NCI-H446 (cell line): ENCODE measurements at places on chromosomes 3 and 15.

GRCh38 chr3:10015461-10015904 is 10.8 kb upstream of the FANCD2 start:
- no peak for DNase-seq

DNA sequence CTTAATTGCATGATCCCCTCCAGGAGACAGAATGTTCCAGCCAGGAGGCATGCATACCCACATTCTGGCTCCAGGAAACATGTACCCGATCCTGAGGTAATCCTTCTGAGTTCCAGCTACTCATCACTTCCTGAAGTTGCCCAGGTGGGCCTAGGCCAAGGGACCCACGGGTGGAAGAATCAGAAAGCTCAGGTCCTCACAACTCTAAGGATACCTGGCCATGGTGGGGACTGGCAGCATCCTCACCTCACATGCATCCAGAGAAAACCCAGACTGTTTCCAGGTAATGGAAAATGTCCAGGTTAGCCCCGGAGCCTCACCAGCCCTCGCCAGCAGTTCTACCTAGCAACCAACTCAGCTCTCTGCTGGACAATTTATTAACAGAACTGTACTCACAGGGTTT is 78.2 kb downstream of the DAPK2 start:
- DNase-seq = no peak

DNA sequence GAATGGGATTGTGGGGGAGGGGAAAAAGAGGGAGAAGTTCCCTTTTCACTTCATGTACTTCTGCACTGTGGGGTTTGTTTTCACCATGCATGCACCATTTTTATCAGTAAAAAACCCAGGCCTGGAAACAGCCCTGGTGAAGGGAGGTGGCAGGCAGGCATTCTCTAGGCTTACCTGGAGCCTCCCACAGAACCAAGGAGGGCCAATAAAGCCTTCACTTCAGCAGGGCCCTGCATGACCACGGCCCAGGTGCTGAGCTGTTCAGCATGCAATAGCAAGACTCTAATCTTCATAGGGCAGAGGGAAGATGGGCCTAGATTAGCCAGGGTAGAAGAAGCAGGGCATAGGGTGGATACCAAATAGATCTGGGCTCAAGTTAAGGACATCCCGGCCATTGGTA is 49.6 kb downstream of the SCN5A start:
- no peak for DNase-seq

GRCh38 chr3:54366007-54366750 is 243.8 kb downstream of the CACNA2D3 start:
- DNase-seq = no peak

DNA sequence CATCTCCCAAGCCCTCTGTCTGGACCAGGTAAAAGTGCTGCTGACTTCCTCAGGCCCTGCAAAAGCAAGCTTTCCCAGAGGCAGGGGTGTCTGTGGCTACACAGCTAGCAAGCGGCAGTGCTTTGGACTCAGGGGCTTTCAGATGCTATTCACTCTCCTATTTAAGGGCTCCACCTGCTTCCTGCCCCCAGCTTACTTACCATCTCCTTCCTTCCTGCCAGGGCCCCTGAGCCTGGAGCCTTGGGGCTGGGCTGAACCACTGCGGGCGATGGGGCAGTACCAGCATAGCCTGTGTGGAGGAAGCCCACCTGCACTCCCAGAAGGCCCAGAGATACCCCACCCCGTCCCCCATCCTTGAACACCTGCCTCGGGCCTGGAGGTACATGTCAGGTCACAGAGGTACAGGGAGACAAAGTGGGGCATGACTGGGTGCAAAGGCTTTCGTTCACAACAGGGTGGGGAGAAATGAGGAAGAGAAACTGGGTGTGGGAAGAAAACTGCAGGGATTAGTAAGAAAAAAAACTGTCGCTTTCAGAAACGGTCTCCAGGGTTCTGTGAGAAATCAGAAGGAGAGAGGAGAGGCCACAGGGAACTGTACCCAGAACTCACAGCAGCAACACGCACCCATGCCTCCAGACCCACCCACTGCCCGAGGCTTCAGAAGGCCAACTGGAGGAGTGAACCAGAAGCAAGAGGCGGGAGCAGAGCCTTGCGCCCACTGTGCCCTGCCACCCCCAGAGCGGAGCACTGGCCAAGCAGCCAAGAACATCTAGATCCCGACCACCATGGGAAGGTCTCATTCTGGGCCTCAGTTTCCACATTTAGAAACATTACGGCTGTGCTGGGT is 49.5 kb downstream of the CCDC12 start:
- DNase-seq = no peak

DNA sequence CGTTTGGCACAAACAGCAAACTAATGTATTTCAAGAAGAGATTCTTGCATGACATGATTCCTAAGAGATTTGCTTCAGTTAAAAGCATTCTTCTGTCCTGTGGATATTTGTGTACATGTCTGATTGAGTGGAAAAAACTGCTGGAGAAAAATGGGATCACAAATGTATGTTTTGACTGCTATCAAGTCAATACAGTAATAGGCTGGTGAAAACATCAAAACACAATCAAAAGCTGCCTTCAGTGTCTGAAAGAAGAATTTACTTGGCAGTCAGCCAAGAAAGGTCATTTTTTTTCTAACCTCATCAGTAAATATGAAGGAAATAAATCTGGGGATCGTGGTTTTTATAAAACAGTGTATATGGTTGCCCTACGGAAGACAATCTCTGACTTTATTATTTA is 1214.8 kb downstream of the NSUN3 start:
- peak; percentile 37 for DNase-seq

DNA sequence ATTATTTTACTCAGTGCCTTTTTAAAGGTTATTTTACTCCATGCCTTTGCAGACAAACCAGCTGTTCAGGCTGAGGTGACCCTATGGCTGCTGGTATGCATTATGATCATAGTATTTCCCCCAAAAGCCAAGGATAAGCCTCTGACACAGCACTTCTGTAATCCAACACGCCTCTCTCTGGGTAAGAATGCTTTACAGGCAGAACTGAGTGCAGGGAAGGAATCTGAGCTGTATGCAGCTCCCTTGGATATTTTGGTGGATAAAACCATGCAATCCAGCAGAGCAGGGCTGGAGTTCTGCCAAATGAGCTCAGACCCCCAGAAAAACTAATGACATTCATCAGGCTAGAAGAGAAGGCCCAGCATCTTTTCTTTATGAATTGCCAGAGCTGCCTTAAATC is 11.7 kb upstream of the MAP1A start:
- no peak for DNase-seq

- DNase-seq = peak; percentile 89
These were observed 53.0 kb downstream of the PDIA5 start for GRCh38 chr3:123119802-123120201.

- DNase-seq = peak; percentile 32
These were observed 148.2 kb downstream of the ADAMTS9 start for GRCh38 chr3:64539451-64540196.

GRCh38 chr3:168914662-168915061 is 748.9 kb downstream of the MECOM start:
- DNase-seq = no peak

- no peak for DNase-seq
These were observed 47.9 kb upstream of the LIPC start for GRCh38 chr15:58383876-58384275.

DNA sequence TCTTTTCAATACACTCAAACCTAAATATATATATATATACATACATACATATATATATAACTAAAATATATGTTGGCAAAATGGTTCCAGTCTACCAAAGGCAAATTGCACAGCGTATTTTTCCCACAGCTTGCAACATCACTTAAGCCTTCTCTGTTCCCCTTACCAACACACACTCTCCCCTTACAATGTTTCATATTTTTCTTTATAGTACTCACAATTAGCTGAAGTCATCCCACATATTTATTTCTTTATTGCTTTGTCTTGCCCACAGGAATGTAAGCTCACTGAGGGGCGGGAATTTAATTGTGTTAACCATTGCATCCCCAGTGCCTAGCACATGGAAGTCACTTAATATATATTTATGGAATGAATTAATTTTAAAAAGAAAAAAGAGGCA is 288.3 kb downstream of the ULK4 start:
- no peak for DNase-seq
